ENCODE measurements at places on chromosomes 7 and 10. TPM values are rescaled to one million over a fixed set of nuclear protein-coding genes. Genes with fewer than 3 reads are reported as not detected.

The CFAP69 gene
- total RNA-seq: 4.1 TPM

The HYAL4 gene
- total RNA-seq: not detected

DNA sequence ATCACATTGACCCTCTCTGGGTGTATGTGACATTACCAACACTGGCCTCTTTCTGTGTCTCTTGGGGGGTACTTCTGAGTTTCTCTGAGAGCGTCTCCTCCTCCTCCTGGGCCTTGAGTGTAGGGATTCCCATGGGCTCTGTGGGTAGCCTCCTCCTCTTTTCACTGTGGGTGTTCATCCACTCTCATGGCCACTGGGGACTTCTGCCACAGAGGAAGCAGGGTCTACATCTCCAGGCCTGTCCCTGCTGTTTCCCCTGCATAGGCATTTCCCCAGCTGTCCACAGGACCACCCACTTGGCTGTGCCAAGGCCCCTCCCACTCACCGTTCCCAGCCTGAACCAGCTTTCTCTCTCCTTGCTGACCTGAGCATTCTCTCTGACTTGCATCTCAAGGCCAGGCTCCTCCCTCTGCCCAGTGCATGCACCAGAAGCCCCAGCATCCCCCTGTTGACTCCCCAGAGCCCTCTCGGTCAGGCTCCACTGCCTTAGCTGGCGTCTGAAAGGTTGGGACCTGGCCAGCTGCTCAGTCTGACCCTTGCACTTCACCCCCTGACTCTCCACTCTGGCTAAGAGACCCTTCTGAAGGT, 487.6 kb downstream of the GLRX3 start:
- no peak for DNase-seq
- no peaks in the 10 kb centered on the region for H3K27me3 ChIP-seq
- H3K4me1 ChIP-seq: no peaks in the 10 kb centered on the region
- H3K36me3 ChIP-seq: no peaks in the 10 kb centered on the region

GRCh38 chr7:158398750-158399149, 188.9 kb downstream of the PTPRN2 start:
- no peaks in the 10 kb centered on the region for H3K36me3 ChIP-seq
- no peak overlapping the region for H3K27ac ChIP-seq
- no peak for DNase-seq
- no peaks in the 10 kb centered on the region for H3K27me3 ChIP-seq
- no peak overlapping the region for H3K4me3 ChIP-seq
- H3K4me1 ChIP-seq: no peaks in the 10 kb centered on the region

GRCh38 chr10:77580482-77580881, 57.1 kb downstream of the KCNMA1 start:
- no peak for DNase-seq
- H3K4me3 ChIP-seq: no peak overlapping the region
- H3K36me3 ChIP-seq: no peaks in the 10 kb centered on the region
- H3K27me3 ChIP-seq: no peaks in the 10 kb centered on the region

DNA sequence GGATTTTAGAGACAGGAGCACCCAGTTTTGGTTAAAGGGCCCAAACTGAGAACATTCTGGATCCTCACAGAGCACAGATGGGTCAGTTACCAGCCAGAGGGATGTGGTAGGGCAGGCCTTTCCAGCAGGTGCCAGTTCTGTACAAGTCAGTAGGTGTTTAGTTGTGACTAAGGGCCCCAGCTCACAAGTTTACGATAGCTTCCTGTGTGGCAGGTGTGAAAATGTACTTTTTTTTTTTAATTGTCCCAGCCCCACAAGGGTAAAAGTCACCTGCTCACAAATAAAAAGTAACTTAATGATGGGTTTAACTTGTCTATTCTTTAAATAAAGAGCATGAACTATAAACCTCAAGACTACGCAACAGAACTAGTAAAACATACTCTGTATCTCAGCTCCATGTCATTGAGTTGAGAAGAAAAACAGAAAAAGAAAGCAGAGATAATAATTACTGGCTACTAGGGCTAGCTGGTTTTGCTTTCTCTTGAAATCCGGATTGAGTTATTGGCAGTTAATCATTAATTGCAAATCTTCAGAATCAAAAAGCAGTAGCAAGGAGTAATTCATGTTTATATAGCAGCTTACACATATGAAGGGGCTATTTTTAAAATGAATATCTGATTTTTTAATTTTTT, 15.4 kb downstream of the NFE2L3 start:
- peaks cover 8% of the 10 kb centered on the region for H3K4me1 ChIP-seq
- H3K27ac ChIP-seq: no peak overlapping the region
- H3K4me3 ChIP-seq: no peak overlapping the region
- DNase-seq: no peak
- no peaks in the 10 kb centered on the region for H3K27me3 ChIP-seq
- H3K36me3 ChIP-seq: no peaks in the 10 kb centered on the region

DNA sequence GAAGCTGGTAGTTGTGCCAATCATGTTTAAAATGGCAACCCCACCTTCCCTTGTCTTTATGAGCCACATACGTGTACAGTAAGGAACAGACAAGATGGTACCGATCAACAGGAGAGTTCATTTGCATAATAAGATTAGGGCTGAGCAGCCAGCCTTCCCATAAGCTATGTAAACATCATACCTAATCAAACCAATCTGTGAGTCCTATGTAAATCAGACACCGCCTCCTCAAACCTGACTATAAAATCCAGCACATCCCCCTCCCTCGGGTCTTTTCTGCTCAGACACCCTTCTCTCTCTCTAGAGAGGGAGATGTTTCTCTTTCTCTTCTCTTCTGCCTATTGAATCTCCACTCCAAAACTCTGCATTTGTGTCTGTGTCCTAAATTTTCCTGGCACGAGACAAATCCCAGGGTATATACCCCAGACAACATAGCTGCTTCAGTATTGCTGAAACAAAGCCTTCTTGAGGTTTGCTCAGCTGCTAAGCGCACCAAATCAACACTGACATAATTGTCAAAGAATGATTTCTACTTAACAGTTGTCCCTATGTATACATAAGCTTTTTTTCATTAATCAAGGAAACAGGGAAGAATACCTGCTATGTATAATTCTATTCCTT, 279.2 kb downstream of the THSD7A start:
- no peak for DNase-seq
- no peak overlapping the region for H3K4me3 ChIP-seq
- H3K27me3 ChIP-seq: no peaks in the 10 kb centered on the region
- H3K4me1 ChIP-seq: no peaks in the 10 kb centered on the region
- H3K36me3 ChIP-seq: no peaks in the 10 kb centered on the region
- no peak overlapping the region for H3K27ac ChIP-seq

GRCh38 chr10:132385721-132386418, 11.1 kb upstream of the PWWP2B start:
- H3K4me3 ChIP-seq: no peak overlapping the region
- DNase-seq: no peak
- H3K4me1 ChIP-seq: peaks cover 5% of the 10 kb centered on the region
- no peaks in the 10 kb centered on the region for H3K27me3 ChIP-seq
- H3K36me3 ChIP-seq: no peaks in the 10 kb centered on the region

DNA sequence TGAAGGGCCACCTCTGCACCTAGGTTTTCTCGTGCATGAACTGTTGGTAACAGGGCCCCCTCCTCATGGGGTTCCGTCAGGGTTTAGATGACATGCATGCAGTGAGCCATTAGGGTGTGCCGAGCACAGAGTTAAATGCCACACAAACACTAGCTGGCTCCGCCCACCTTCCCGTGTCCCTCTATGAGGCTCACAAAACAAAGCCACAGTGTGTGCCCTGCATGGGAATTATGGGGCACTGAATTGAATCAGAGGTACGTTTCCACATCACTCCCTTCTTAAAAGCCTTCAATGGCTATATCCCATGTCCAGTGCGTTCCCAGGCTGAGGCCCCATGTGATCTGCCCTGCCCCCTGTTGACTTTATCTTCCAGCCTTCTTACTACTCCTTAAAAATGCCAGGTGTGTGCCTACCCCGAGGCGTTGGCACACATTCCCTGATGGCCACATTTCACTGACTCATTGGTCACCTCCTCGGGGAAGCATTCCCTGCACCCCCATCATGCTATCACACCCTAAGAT, 35.7 kb downstream of the GSDME start:
- no peak overlapping the region for H3K4me3 ChIP-seq
- DNase-seq: no peak
- H3K27ac ChIP-seq: no peak overlapping the region

- no peak for DNase-seq
- H3K36me3 ChIP-seq: no peaks in the 10 kb centered on the region
- no peaks in the 10 kb centered on the region for H3K4me1 ChIP-seq
- no peaks in the 10 kb centered on the region for H3K27me3 ChIP-seq
Measured at GRCh38 chr7:71566991-71567390, 435.0 kb downstream of the GALNT17 start.

DNA sequence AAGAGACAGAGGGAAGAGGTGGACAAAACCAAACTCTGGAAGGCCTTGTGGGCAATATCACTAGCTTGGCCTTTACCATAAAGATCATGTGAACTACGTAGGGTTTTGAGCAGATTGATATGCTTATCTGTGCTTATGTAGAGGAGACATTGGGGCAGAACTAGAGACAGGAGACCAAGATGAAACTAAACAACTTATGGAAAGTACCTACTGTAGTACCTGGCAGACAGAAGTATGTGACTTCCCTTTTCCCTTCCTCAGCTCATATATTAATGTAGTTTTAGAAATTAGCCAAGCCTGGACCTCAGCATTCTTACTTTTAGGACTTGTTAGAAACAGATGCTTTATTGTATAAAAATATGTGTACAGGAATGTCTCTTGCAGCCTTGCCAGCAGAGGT, 14.0 kb upstream of the IL6 start:
- no peak for DNase-seq
- H3K4me1 ChIP-seq: no peaks in the 10 kb centered on the region

- DNase-seq: peak; percentile 57
- peak within 1 kb of the TSS; percentile 91 for H3K27ac ChIP-seq
- H3K27me3 ChIP-seq: no peaks in the 10 kb centered on the region
- H3K4me3 ChIP-seq: peak within 1 kb of the TSS; percentile 90
- no peaks in the 10 kb centered on the region for H3K36me3 ChIP-seq
- peaks cover 24% of the 10 kb centered on the region for H3K4me1 ChIP-seq
Measured at GRCh38 chr7:33109005-33109757, at the start of gene RP9. Gene RP9 (minus strand): TSS chr7:33109404. CDS start chr7:33109372, 32 bp downstream.

GRCh38 chr7:131090886-131091692, 236.6 kb upstream of the MKLN1 start:
- H3K36me3 ChIP-seq: no peaks in the 10 kb centered on the region
- no peak overlapping the region for H3K4me3 ChIP-seq
- no peaks in the 10 kb centered on the region for H3K27me3 ChIP-seq
- DNase-seq: no peak
- no peaks in the 10 kb centered on the region for H3K4me1 ChIP-seq

GRCh38 chr10:14126697-14127440, 203.9 kb downstream of the FRMD4A start:
- H3K27me3 ChIP-seq: peaks cover 10% of the 10 kb centered on the region
- no peak for DNase-seq
- H3K36me3 ChIP-seq: no peaks in the 10 kb centered on the region
- H3K4me3 ChIP-seq: no peak overlapping the region
- H3K4me1 ChIP-seq: peaks cover 8% of the 10 kb centered on the region

GRCh38 chr7:57203161-57203791, 71.0 kb upstream of the ZNF479 start:
- no peak for DNase-seq
- H3K27ac ChIP-seq: no peak overlapping the region
- no peaks in the 10 kb centered on the region for H3K4me1 ChIP-seq
- H3K36me3 ChIP-seq: no peaks in the 10 kb centered on the region

GRCh38 chr7:17075601-17076255, 193.9 kb upstream of the AGR3 start:
- no peak overlapping the region for H3K27ac ChIP-seq
- DNase-seq: no peak

Data from HCT116 (cell line).